Amygdala (tissue), 56 donors: ENCODE measurements at places on chromosomes 1 and 21.

DNA sequence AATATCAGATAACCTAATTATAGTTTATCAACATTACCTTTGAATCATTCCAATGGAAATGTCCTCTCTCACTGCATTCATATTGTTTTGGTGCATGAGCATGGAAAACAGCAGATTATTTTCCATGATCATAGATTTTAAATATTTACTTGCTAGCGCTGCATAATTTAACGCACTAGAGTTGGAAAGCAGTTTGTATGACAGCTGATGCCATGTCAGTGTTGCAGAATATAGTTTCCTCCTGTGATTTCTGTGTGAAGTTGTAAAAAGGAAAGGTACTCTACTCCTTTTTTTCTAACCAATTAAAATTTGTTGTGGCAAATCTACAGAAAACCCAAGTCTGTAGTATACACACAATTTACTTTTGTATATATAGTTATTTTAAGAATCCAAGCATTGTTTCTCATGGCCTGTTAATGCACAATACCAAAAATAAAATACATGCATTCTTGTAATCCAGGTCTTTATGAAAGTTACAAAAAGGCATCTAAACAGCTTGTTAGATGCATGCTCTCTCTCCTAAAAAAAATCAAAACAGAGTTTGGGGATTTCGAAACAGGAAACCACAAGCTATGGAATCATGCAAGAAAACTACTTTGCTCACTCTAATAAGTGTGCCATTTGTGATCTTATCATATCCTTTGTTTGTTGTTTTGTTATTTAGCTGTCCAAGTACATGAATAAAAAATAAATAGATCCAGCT, 1.9 kb upstream of the ATG4C start:
- no peak for DNase-seq

- no peak for DNase-seq
Observed at GRCh38 chr1:93023281-93023680, 55.8 kb upstream of the MTF2 start.

- DNase-seq, result no peak
Observed at GRCh38 chr1:11858968-11859871, 475 bp upstream of the NPPB start.

- no peak for DNase-seq
Observed at GRCh38 chr21:42550817-42551216, 37.2 kb downstream of the SLC37A1 start.

DNA sequence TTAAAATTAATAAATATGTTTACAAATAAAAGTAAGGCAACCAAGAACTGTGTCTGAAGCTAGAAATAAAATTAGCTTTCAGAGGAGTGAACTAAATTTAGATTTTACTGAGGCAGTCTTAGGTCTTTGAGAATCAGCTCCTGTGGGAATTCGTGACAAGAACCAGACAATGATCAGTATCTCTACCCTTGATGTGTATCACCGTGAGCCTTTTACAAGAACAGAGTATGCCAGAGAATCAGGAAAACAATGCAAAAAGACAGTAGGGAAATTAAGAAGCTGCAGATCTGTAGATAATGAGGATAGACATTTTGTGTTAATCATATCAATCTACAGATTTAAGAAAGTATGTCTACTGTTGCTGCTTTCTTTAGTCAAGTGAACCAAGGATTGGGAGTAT, 351.0 kb downstream of the COL11A1 start:
- DNase-seq, result no peak

GRCh38 chr1:213003256-213003655, 12.4 kb downstream of the ANGEL2 start:
- DNase-seq, result no peak

DNA sequence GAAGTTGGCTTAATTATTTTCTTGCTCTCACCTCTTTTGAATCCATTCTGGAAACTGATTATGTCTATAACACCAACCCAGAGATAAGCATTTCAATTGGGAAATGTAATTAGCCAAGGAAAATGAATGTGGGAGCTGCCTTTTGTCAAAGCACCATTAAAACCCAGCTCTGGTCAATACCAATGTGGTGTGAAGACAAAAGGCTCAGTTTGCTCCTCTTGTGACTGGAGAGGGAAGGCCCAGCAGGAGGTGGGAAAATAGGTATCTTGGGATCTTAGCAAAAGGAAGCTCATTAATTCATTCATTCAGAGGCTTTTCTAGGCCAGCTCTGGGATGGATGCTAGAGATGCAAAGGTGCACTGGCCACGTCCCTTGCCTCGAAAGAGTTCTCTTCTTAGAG, 75.0 kb upstream of the SELENON start:
- no peak for DNase-seq

DNA sequence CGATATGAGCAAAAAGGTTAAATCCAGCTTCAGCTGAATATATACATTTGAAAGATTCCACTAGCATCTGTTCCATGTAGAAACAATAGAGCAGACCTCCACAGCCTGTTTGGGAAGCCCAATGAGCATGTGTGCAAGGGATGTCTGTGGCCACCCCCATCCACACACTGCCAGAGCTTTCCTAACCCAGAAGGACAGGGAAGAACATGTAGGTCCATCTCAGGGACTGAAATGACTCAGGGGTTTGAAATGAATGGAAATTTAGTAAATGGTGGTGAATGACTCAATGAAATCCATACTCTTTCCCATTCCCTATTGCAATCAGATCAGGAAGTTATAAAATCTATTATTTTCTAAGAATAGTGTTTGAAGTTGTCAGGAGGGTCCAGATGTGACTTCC, 397.2 kb downstream of the DUSP10 start:
- no peak for DNase-seq

DNA sequence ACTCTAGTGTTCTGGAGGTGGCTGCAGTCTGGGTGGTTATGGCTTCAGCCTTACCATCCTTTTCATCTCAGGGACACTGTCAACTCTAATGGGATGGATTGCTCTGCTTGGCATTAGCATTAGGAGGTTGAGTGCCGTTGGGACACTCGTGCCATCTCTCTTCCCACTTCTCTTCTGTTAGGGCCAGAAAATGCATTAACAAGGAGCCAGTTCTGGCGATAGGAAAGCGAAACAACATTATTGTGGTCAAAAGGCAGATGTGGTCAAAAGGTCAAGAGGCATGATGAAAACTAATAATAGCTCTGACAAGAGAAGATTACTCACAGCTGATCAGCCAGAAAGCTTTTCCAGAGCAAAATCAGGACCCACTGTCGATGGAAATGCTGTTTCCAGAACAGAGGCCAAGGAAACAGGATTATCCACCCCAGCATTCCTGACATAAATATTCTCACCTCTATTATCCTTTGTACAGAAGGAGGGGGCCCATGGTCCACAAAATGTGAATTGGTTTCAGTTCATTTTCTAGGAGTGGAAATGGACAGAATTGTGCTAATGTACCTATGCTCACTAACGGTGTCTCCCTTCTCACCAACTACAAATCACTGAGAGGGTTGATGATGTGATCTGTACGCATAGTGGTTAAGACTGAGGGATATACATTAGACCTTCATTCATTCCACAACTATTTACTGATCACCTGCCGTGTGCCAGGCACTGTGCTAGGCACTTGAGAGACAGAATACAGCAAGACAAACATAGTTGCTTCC, 72.0 kb downstream of the ST6GALNAC5 start:
- DNase-seq, result no peak

DNA sequence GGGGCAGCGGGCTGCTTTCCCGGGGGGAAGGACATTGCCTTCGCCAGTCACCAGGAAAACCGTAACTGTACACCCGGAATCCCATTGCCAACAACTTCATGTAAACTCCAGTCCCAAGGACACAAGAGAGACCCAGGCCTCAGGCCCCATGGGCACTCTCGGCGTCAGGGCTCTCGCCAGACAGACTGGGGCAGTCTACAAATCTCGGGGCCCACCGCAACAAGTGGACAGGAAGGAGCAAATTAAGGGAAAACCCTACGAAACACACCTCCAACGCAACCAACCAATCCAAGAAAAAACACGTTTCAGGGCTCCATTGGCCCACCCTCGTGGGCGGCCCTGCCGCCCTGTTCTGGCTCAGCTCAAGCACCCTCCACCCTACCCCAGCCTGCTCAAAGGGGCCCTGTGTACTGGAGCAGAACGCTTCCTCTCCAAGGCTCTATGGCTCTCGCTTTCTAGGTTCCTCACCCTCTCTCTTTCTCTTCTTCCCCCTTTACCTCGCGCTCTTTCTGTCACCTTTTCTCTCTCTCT, 4.6 kb upstream of the ZNF678 start:
- DNase-seq, result no peak

DNA sequence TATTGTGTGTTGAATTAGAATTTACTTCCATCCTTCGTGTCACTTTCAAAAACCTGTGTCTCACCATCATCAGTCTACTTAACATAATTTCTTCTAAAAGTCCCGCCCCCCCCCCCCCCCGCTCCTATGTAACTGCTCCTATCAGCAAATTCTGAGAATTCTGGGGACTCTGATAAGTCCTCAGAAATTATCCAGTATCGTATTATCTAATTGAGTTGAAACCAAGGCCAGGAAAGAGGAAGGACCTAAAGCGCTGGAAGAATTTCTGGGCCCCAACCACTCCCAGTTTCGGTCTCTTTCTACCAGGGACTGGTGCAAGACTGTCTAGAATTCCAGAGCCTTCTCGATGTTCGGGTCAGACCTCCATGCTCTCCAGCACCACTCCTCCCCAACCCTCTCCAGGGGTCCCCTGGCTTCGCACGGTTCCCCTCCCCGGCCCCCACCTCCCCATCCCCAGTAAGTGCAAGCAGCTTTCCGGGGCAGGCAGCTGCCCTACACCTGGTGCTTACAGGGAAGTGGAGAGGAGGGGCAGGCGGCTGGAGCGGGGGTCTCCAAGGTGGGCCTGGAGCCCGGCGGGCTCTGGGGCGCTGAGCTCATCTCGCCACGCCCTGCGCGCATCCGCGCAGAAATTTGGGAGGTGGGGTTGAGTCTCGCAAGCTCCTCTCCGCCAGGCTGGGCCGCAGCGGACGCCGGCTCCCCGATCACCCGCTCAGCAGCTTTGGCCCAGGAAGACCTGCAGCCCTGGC, 16.0 kb upstream of the ZNF496 start:
- DNase-seq, result no peak

DNA sequence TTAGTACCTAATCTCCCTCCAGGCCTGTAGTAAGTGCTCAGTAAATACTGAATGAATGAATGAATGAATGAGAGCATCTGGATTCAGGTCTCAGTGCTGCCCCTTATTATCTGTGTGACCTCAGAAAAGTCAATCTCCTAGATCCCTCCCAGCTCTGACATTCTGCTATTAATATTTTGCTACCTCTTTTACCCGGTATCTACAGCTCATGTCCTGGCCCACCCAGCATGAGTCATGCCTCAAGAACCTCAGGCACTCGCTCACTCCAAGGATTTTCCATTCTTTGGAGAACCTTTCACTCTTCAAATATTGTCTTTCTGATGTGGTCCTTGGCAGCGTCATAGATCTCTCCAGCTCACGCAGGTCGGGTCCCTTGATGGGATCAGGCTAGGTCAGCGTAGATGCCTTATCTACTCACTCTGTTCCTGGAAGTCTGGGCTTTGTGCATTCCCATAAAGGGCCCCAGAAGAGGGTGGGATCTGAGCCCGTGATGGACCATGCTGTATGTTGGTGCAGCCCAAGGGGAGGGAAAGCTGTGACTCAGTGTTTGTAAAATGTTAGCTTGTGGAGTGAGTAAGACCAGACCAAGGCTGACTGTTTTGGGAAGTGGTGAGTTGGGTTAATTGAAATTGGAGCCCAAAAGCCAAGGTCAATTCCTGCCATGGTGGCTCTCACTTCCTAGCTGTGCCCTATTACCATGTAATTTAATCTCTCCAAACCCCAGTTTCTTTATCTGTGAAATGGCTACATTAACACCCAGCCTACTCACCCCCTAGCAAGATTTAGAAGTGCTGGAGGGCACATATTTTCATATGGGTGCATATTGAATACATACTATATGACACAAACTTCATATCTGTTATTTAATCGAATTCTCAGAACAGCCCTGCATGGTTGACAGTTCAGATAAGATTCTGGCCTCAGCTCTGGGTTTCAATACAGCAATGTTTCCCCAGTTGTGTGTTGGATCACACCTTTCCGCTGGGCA, 214.1 kb upstream of the USP24 start:
- no peak for DNase-seq
